Activated B cell treated with CpG ODN at 0.5 μM for 24 hours (primary cell): ENCODE measurements at places on chromosomes 7 and 10. TPM values are rescaled to one million over a fixed set of nuclear protein-coding genes. Genes with fewer than 3 reads are reported as not detected.

DNA sequence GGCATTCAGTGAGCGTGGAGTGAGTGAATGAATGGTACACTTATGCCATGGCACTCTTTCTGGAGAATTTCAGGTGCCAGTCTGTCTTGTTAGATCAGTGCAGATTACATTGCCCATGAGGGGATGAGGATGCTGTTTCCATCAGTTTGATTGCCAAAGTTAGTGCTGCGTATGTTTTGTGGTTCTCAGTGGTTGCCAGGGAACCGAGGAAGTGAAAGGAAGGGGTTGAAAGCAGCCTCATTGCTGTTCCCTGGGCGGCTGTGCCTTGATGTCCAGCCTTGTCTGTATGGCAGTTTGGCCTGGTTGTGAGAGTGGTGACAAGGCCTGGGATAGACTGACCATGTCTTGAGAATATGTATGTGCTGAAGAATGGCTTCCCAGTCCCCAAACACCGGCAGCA is 30.2 kb downstream of the WBP1L start:
- peaks cover 23% of the 10 kb centered on the region for H3K36me3 ChIP-seq
- H3K27me3 ChIP-seq: no peaks in the 10 kb centered on the region
- H3K4me3 ChIP-seq: no peak overlapping the region
- H3K27ac ChIP-seq: no peak overlapping the region
- DNase-seq: no peak
- H3K4me1 ChIP-seq: peaks cover 58% of the 10 kb centered on the region

DNA sequence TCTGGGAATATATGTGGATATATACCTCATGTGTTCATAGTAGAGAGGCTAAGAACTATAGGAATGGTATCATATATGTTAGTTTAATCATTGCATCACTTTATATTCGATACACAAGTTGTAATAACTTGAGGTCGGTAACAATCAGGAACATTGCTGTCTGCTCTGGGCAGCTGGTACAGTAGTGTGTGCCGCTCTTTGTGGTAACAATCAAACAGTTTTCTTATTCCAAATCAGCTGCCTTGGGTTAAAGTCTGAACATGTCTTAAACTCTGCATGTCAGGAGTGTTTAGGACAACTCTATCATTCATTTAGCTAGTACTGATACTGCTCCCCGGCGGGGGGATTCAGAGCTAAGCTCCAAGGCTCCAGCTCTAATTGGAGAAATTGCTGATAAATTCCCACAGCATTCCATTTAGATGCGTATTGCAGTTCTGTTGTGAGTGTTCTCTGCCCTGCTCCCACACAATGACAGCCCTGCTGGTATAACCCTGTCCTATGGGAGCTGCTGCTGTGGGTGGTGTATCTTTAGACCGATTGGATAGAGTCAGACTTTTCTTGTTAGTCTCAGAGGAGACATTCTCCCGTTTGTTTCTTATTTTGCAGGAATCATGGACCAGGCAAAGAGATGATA is 707.5 kb upstream of the FZD8 start:
- no peak overlapping the region for H3K27ac ChIP-seq
- no peaks in the 10 kb centered on the region for H3K36me3 ChIP-seq
- no peak for DNase-seq
- H3K27me3 ChIP-seq: no peaks in the 10 kb centered on the region
- no peak overlapping the region for H3K4me3 ChIP-seq

DNA sequence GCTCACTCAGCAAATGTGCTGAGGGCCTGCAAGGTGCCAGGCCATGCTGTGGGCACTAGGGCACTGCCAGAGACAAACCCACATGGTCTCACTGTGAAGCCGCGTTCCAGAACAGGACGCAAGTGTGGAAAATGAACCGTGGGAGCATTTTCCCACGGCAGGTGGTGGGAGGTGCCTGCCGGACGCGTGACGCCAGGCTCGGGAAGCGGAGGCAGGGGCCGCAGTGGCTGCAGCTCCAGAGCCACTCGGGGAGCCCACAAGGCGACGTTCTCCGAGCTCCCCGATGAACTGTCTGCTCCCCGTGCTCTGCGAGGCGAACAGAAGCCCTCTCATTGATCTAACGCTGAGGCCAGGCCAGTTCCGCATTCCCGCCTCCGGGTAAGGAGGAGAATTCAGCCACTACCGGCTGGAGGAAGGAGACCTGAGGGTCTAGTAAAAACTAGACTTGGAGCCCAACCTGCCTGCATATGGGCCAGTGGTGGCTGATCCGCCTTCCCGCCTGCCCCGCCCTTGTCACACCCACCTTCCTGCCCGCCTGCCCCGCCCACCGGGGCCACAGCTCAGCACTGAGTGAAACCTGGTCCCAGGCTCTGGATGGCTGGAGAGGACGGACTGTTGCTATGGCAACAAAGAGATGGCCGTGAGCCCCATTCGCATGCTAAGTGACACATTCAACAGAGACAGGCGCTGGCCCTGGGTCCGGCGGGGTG is 13.1 kb downstream of the ADGRA1 start:
- no peak overlapping the region for H3K4me3 ChIP-seq
- peaks cover 10% of the 10 kb centered on the region for H3K27me3 ChIP-seq
- H3K36me3 ChIP-seq: no peaks in the 10 kb centered on the region
- no peak for DNase-seq
- H3K27ac ChIP-seq: no peak overlapping the region
- no peaks in the 10 kb centered on the region for H3K4me1 ChIP-seq

GRCh38 chr10:77274046-77274795 is 363.4 kb downstream of the KCNMA1 start:
- H3K4me1 ChIP-seq: no peaks in the 10 kb centered on the region
- H3K27me3 ChIP-seq: peaks cover 4% of the 10 kb centered on the region
- H3K36me3 ChIP-seq: no peaks in the 10 kb centered on the region
- no peak for DNase-seq

The PAPSS2 gene
- not detected in 2 replicates for total RNA-seq

The LIPN gene
- 0.24 and 0.27 TPM in 2 replicates for total RNA-seq

The SCRN1 gene
- total RNA-seq: 48.1 and 48.7 TPM in 2 replicates

The EN2 gene
- not detected in 2 replicates for total RNA-seq

The KIAA1217 gene
- total RNA-seq: 0.32 and 0.71 TPM in 2 replicates

The STARD3NL gene
- total RNA-seq: 16.2 and 17.4 TPM in 2 replicates
